Activated CD4-positive, alpha-beta T cell treated with anti-CD3 and anti-CD28 coated beads, Interleukin-2, amount 10 ng/mL, durations not matched to agents 7 days and 5 days (primary cell): ENCODE measurements at places on chromosomes 1 and 21.

DNA sequence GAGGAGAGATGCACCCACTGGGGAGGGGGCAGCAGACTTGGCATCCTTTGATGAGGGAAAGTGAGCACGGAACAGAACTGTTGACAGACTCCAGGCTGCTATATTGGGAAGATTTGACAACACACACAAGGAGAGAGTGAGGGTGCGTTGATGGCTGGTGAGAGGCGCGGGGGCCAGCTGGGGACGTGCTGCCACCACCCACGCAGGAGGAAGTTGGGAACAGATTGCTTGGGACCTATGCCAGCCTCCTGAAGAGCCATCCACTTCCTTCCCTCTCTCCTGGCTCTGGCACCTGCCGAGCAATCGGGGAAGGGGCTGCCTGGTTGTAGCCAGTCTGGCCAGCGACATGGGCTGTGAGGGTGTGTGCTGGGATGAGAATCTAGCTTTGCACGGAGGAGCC is 223.7 kb upstream of the CSF3R start:
- H3K27ac ChIP-seq = no peak overlapping the region
- peaks cover 17% of the 10 kb centered on the region for H3K27me3 ChIP-seq
- H3K4me1 ChIP-seq = no peaks in the 10 kb centered on the region
- H3K4me3 ChIP-seq = no peak overlapping the region
- no peaks in the 10 kb centered on the region for H3K36me3 ChIP-seq

GRCh38 chr1:162502077-162502476 is 4.5 kb downstream of the UHMK1 start:
- DNase-seq = no peak
- H3K4me3 ChIP-seq = no peak overlapping the region
- H3K4me1 ChIP-seq = peaks cover 39% of the 10 kb centered on the region
- H3K27me3 ChIP-seq = no peaks in the 10 kb centered on the region
- H3K27ac ChIP-seq = no peak overlapping the region
- H3K36me3 ChIP-seq = peaks cover 31% of the 10 kb centered on the region

DNA sequence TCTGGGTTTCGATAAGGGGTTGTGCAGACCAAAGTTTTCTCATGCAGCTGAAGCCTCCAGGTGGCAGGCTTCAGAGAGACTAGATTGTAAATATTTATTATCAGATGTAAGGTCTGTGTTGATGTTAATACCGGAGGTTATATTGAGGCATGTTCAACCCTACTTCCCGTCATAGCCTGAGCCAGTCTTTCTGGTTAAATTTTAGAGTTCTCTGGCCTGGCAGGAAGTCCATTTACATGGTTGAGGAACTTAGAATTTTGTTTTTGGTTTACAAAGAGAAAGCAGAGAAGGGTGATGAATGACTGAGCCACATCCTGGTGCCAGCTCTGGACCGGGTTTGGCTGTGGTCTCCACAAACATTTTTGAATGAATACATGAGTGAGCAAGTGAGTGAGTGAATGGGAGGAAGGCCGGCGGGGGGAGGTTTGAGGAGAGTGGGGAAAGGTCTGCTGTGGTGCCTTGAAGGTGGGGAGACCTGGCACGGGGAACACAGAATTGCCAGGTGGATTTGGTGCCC is 218.5 kb downstream of the DISC1 start:
- H3K4me1 ChIP-seq = peaks cover 16% of the 10 kb centered on the region
- peak overlapping the region; percentile 6 for H3K27ac ChIP-seq
- no peaks in the 10 kb centered on the region for H3K27me3 ChIP-seq
- no peaks in the 10 kb centered on the region for H3K36me3 ChIP-seq
- no peak overlapping the region for H3K4me3 ChIP-seq

GRCh38 chr1:81540216-81540615 is 260.5 kb upstream of the ADGRL2 start:
- H3K4me1 ChIP-seq = no peaks in the 10 kb centered on the region
- H3K27ac ChIP-seq = no peak overlapping the region
- H3K36me3 ChIP-seq = no peaks in the 10 kb centered on the region
- no peak overlapping the region for H3K4me3 ChIP-seq

DNA sequence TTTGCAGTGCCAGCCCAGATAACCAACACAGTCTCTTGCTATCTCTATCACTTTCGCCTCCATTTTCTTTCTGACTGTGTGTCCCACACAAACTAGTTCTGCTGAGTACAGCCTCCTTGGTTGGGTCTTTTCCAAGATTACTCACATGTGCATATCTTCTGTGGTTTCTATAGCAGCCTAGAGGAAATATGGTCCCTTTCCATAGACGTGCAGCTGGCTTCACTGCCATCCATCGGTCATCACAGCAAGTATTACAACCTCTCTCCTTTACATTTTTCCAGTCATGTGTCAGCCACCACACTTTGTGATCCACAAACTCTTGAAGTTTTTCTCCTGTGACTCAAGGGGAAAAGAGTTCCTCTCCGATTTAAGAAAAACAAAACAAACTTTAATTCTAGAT is 893.4 kb upstream of the ADGRL4 start:
- H3K4me3 ChIP-seq = no peak overlapping the region
- H3K4me1 ChIP-seq = no peaks in the 10 kb centered on the region
- no peak overlapping the region for H3K27ac ChIP-seq
- H3K27me3 ChIP-seq = no peaks in the 10 kb centered on the region
- H3K36me3 ChIP-seq = no peaks in the 10 kb centered on the region

DNA sequence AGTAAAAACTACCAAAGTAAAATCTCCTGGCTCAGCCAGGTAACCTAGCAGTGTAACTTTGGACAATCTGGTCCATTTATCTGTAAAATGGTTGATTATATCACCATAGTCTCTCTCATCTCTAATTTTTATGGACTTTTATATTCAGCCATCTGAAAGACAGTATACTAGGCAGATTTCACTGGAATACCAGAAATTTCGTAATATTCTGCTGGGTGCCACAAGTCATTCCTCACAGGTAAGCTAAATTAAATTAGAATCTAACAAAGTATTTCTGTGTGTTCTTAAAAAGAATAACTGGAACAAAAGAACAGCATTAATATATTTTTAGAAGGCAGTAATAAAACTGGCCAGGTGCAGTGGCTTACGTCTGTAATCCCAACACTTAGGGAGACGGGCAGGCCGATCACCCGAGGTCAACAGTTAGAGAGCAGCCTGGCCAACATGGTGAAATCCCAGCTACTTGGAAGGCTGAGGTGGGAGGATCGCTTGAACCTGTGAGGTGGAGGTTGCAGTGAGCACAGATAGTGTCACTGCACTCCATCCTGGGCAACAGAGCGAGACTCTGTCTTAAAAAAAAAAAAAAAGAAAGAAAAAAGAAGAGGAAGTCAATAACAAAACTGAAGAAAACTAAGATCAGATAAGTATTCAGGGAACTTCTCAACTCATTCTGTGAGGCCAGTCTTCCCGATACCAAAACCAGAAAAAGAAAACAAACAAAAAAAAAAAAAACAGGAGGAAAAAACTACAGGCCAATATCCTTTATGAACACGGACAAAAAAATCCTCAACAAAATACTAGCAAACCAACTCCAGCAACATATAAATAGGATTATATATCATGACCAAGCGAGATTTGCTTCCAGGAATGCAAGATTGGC is 35.9 kb downstream of the PIK3R3 start:
- H3K4me1 ChIP-seq = peaks cover 4% of the 10 kb centered on the region
- no peak overlapping the region for H3K4me3 ChIP-seq
- DNase-seq = no peak
- no peak overlapping the region for H3K27ac ChIP-seq
- H3K36me3 ChIP-seq = peaks cover 2% of the 10 kb centered on the region
- peaks cover 14% of the 10 kb centered on the region for H3K27me3 ChIP-seq

DNA sequence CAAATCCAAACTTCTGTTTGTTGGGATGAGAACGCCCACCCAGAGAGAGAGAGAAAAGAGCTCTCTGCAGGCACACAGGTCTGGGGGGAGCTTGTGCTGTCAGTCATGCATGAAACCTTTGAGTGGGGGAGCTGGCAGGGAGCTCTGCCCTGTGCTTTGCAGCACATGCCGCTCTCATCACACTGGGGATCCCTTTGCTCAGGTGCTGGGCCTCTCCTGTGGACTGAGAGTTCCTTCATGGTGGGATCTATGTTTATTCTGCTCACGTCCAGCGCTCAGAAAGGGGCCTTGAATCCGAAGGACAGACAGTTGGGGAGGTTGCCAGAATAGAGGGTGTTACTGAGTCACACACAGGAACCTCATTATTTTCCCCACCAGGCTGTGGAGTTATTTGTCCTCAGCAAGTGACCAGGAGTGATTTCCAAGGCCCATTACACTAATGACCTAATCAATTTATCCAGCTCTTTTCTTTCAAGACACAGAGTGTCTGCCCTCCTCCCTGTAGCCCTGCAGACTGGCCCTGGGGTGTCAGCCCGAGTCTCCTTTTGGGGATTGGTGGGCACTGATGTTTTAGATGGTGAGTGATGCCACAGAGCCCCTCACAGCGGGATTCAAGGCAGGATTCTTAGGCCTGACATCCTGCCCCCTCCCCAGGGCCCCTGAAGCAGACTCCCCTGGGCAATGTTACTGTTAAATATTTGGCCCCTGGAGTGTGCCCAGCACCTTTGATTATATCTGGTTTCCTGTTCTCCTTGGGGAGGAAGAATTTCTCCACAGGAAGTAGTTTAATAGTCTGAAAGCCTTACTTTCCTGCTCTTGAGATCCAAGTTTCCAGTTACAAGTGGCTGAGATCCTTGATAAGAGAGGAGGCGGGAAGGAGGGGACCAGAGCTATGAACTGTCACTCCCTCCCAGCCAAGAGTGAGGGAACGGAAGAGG is 22.3 kb downstream of the MYBPH start:
- no peak overlapping the region for H3K4me3 ChIP-seq
- H3K4me1 ChIP-seq = no peaks in the 10 kb centered on the region
- H3K27ac ChIP-seq = no peak overlapping the region
- H3K36me3 ChIP-seq = no peaks in the 10 kb centered on the region
- no peak for DNase-seq

DNA sequence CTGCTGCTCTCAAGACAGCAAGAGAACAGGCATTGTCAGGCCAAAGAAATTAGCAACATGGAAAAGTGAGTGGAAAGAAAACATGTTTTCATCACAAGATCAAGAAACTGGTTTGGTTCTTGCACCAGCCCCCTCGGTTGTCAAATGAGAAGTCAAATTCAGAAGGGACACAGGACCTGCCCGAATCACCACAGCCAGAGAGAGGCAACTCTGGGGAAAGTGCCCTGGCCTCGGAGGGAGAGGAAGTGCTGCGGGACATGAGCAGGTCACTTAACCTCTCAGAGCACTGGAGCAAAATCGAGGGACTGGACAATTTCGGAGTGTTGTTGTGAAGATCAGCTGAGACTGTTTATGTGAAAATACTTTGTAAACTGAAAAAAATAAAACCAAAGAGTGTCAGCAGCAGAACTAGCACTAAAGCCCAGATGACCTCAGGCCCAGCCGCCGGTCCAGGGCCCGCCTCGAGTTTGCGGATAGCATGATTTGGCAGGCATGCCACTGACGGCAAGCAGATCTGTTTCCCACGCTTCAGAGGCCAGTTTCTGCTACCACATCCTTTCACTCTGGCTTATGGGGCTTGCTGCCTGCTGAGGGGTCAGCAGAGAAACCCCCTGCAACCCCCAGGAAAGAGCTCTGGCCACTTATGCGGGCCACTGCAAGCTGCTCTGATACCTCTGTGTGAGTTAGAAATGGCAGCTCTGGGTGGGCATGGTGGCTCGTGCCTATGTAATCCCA is 32.1 kb downstream of the CD247 start:
- no peaks in the 10 kb centered on the region for H3K27me3 ChIP-seq
- DNase-seq = no peak
- H3K4me1 ChIP-seq = peaks cover 95% of the 10 kb centered on the region
- H3K27ac ChIP-seq = peak overlapping the region; percentile 90

DNA sequence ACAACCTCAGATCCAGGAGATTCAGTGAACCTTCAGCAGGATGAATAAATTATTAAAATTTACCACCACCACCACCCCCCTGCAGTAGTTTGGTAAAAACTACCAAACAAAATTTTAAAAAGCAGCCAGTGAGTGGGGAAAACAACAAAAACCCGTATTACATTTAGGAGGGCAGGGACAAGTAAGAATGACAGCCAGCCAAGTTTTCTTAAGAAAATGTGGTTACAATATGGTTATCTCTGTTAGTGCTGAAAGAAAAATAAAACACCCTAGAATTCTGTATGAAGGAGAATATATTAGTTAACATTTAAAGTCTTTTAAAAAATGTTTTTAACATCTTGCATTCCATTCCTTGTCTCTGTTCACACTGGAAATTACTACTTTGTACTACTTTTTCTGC is 14.7 kb downstream of the CD46 start:
- H3K36me3 ChIP-seq = peaks cover 82% of the 10 kb centered on the region
- H3K4me1 ChIP-seq = peaks cover 6% of the 10 kb centered on the region
- no peak overlapping the region for H3K4me3 ChIP-seq
- no peaks in the 10 kb centered on the region for H3K27me3 ChIP-seq
- no peak for DNase-seq

- H3K27me3 ChIP-seq = no peaks in the 10 kb centered on the region
- H3K4me1 ChIP-seq = peaks cover 6% of the 10 kb centered on the region
- H3K36me3 ChIP-seq = no peaks in the 10 kb centered on the region
- peak; percentile 47 for DNase-seq
- H3K4me3 ChIP-seq = no peak overlapping the region
- no peak overlapping the region for H3K27ac ChIP-seq
Measured at GRCh38 chr1:202852163-202852904, 36.6 kb downstream of the RABIF start.

DNA sequence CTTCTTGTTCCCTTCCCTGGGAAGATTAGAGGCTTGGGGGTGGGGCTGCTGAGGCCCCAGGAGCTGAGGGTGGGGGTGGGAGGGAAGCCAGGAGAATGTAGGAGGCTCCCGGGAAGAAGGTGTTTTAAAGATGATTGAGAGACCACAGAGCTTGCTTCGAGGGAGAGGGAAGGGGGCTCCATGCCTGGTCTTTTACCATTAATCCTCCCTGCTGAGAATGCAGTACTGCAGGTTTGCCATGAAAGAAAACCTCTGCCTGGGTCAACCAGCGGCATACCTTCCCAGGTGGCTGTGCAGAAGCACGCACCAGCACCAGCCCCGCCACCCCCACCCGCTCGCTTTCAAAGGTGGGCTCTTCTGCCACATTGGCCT is 15.4 kb downstream of the ABCA4 start:
- H3K27me3 ChIP-seq = peaks cover 21% of the 10 kb centered on the region
- H3K4me3 ChIP-seq = no peak overlapping the region
- H3K36me3 ChIP-seq = no peaks in the 10 kb centered on the region
- DNase-seq = no peak

- no peak overlapping the region for H3K27ac ChIP-seq
- DNase-seq = no peak
- H3K4me3 ChIP-seq = no peak overlapping the region
Measured at GRCh38 chr21:25080141-25080540, 527.1 kb downstream of the MRPL39 start.

GRCh38 chr1:202164271-202165037 is 4.1 kb upstream of the PTPN7 start:
- DNase-seq = peak; percentile 85
- H3K4me1 ChIP-seq = peaks cover 68% of the 10 kb centered on the region

DNA sequence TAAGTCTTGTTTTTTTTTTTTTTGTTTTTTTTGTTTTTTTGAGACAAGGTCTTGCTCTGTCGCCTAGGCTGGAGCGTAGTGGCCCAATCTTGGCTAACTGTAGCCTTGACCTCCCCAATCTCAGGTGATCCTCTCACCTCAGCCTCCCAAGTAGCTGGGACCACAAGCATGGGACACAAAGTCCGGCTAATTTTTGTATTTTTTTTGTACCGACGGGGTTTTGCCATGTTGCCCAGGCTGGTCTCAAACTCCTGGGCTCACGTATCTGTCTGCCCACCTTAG is 6.1 kb downstream of the LCK start:
- peak overlapping the region; percentile 81 for H3K4me3 ChIP-seq
- H3K27me3 ChIP-seq = no peaks in the 10 kb centered on the region
- peak overlapping the region; percentile 92 for H3K27ac ChIP-seq
- no peak for DNase-seq

GRCh38 chr1:94095112-94095637 is 25.8 kb downstream of the ABCA4 start:
- DNase-seq = no peak
- no peak overlapping the region for H3K4me3 ChIP-seq
- no peak overlapping the region for H3K27ac ChIP-seq
- H3K4me1 ChIP-seq = peaks cover 21% of the 10 kb centered on the region
- H3K36me3 ChIP-seq = no peaks in the 10 kb centered on the region
